ENCODE measurements at places on chromosomes 16 and 17. TPM values are rescaled to one million over a fixed set of nuclear protein-coding genes. Genes with fewer than 3 reads are reported as not detected.
A peak's percentile ranks its signal among the peaks of the same experiment; 100 is the strongest.

DNA sequence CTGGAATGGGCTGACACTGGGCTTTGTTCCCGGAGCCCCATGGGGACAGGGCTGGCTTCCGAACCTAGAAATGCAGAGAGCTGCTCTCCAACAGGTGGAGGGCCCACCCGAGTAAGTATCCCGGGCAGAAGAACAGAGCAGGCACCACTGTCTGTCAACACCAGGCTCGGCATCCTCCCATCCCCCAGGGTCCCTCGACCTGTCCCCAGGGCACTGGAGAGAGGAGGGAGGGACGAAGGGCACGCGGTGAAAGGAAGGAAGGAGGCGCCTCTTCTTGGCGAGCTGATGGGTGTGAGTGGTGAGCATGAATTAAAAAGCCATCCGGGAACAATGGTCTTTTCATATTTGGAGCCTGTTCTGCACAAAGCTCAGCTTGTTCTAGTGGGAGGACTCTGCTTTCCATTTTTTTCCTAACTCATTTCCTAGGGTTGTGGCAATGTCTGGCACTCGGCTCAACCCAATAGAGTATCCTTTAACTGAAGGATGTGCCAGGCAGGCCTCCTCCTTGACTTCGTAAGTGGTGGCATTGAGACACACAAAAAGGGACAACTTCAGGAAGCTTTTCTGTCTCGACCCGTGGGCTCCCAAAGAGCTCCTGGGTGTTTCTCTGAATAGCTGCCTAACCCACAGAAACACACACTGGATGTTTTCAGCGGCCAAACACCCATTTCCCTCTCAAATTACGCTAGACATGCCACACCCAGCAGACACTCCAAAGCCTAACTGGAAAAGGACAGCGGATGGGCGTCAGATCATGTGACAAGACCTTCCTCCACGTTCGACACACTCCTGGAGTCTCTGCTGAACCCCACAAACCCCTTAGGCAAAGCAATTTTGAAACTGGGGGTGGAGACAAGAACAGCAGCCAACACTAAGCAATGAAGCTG, 47.7 kb downstream of the ZFHX3 start:
- H3K36me3 ChIP-seq: no peaks in the 10 kb centered on the region
- no peaks in the 10 kb centered on the region for H3K27me3 ChIP-seq
- H3K27ac ChIP-seq: no peak overlapping the region

DNA sequence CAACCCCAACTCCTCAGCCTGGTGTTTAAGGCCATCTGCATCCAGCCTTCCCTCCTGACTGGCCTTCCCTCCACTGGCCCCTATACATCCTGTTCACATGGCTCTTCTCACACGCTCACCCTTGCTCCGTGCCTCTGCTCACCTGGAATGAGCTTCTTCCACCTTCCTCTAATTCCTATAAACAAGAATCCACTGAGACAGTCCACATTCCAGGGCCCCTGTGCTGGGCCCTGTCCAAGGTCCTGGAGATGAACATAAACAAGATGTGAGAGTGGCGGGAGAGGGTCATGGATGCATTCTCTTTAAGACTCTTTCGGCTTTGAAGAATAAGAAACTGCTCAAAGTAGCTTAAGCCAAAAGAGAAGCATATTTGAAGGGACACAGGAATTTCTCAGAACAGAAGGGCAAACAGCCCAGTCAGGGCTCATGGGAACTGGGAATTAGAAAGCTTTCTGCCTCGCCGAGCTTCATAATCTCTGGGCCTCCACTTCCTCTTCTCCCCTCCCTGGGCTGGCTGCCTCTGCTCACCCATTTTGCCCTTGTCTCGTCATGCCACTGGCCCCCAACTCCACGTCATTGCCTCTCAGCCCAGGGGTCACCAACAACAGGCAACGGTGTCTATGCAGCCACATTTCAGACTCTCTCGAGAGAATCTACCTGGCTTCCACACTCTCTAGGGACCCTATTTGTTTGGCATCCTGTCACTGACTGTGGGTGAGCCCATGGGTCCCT, 13.5 kb downstream of the SPPL2C start:
- no peak overlapping the region for H3K4me3 ChIP-seq
- H3K36me3 ChIP-seq: no peaks in the 10 kb centered on the region
- DNase-seq: no peak
- no peak overlapping the region for H3K27ac ChIP-seq

The ADAMTS18 gene
- not detected for total RNA-seq

GRCh38 chr17:4945944-4946280, 2.4 kb downstream of the PFN1 start:
- peak overlapping the region; percentile 99 for H3K4me3 ChIP-seq
- H3K27ac ChIP-seq: peak overlapping the region; percentile 86
- peaks cover 68% of the 10 kb centered on the region for H3K36me3 ChIP-seq
- peaks cover 54% of the 10 kb centered on the region for H3K4me1 ChIP-seq
- DNase-seq: no peak
- H3K27me3 ChIP-seq: no peaks in the 10 kb centered on the region

DNA sequence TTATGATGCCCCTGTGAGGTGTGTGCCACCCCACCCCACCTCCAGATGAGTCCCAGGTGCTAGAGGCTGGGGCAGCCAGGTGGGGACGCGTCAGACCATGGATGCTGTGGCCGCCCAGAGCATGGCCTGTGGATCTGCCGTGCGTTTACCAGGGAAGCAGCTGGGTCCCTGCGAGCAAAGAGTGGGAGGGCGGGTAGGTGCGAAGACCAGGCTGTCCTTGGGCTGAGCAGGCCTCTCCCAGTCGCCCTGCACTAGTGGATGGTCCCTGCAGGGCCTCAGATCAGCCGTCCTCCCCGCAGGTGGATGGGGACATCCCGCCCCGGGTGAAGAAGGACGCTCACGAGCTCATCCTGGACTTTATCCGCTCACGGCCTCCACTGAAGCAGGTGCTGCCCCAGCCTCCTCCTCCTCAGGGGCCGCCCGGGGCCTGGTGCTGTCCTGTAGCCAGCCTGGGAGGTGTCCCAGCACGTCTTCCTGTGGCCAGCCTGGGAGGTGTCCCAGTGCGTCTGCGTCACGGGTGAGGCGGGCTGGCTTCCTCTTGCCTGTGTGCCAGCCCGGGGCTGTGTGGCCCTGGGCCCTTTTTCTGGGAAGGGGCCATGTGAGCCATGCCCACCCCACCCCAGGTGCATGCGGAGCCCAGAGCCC, 18.0 kb upstream of the TCF25 start:
- H3K36me3 ChIP-seq: no peaks in the 10 kb centered on the region
- H3K27me3 ChIP-seq: no peaks in the 10 kb centered on the region
- no peak overlapping the region for H3K27ac ChIP-seq

DNA sequence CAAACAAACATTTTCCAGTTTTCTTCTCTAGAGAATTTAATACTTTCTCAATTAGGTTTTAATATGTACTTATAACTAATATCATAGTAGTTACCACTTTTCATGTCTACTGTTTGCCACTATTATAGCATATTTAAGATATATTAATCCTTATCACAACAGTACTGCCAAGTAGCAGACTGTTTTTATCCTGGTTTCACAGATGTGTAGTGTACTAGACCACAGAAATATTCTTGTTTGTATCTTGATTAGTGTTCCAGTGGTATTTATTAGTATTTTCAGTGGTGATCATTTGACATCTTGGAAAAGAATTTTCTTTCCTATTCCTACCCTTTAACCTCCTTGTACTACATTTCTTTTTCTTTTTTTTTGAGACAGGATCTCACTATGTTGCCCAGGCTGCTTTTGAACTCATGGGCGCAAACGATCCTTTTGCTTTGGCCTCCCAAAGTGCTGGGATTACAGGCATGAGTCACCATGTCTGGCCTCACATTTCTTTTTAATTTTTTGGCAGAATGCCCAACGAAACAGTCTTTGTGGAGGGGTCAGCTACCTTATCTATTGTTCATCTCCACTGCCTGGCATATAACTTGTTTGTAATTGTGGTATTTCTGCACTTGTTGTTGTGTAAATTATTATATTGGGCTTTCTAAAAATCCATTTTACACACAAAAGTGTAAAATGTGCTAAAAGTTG, 27.2 kb downstream of the MAP2K4 start:
- H3K27ac ChIP-seq: no peak overlapping the region
- no peaks in the 10 kb centered on the region for H3K27me3 ChIP-seq
- H3K4me1 ChIP-seq: peaks cover 70% of the 10 kb centered on the region
- H3K4me3 ChIP-seq: no peak overlapping the region

The C17orf107 gene
- 2.6 TPM for total RNA-seq

DNA sequence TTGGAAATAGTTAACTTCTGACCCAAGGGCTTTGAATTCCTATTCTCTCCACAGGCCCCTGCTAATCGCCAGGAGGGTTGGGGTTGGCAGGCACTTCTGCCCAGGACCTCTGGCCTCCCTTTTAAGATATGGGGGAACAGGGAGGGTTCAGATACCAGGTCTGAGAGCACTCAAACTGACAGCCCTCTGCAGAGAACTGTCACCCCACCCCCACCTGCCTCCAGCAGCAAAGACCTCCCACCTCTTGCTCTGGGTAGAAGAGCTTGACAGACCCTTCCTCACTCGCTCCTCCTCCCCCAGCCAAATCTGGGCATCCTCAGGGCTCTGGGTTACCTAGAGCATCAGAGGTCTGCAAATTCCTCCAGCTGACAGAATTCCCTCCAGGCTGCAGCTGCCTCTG, 11.6 kb downstream of the CDH3 start:
- DNase-seq: no peak
- H3K4me1 ChIP-seq: peaks cover 9% of the 10 kb centered on the region
- H3K36me3 ChIP-seq: no peaks in the 10 kb centered on the region
- no peak overlapping the region for H3K4me3 ChIP-seq
- H3K27ac ChIP-seq: no peak overlapping the region
